Fibroblast of skin of left quadriceps (primary cell): ENCODE measurements at places on chromosomes 12 and 14.
A peak's percentile ranks its signal among the peaks of the same experiment; 100 is the strongest.

DNA sequence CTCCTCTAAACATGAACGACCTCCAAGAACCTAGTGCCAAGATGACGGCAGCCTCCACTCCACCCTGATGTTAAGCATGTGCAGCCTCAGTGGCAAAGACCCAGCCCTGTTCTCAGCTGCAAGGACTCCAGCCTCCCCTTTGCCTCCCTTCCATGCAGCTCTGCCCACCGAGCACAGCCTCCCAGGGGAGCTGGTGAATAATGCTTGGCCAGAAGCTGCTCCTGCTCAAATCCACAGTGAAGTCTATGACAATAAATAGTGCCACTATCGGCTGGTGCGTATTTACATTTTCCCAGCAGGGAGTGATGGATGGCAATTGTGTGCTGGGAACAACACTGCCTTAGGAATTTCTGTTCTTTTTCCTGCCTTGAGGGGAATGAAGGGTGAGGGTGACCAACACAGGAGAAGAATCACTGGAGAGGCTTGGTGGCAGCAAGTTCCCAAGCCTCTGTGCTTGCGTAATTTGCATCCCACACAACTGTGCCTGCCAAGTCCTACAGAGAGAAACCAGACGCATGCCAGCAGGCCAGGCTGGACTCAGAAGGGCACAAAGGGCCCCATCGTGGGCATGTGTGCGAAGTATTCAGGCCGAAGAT lies 29.9 kb upstream of the TC2N start:
- no peak for DNase-seq

GRCh38 chr14:92880351-92880750 lies 42.6 kb upstream of the CHGA start:
- no peak for DNase-seq

DNA sequence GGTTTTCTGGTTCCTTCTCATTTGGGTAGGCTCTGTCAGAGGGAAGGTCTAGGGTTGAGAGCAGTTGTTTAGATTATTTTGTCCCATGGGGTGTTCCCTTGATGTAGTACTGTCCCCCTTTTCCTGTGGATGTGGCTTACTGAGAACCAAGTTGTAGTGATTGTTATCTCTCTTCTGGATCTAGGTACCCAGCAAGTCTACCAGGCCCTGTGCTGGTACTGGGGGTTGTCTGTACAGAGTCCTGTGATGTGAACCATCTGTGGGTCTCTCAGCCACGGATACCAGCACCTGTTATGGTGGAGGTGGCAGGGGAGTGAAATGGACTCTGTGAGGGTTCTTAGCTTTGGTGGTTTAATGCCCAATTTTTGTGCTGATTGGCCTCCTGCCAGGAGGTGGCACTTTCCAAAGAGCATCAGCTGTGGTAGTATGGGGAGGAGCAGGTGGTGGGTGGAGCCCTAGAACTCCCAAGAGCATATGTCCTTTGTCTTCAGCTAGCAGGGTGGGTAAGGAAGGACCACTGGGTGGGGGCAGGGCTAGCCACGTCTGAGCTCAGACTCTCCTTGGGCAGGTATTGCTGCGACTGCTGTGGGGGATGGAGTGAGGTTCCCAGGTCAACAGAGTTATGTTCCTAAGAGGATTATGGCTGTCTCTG lies 179.3 kb upstream of the BTG1 start:
- no peak for DNase-seq

- DNase-seq: no peak
Measured at GRCh38 chr12:104579718-104580495, 123.2 kb downstream of the CHST11 start.

- no peak for DNase-seq
Measured at GRCh38 chr14:60304509-60304908, 55.5 kb downstream of the PPM1A start.

GRCh38 chr12:4958697-4959375 lies 49.1 kb downstream of the KCNA1 start:
- DNase-seq: peak; percentile 54

GRCh38 chr14:85701116-85701515 lies 171.2 kb downstream of the FLRT2 start:
- no peak for DNase-seq

DNA sequence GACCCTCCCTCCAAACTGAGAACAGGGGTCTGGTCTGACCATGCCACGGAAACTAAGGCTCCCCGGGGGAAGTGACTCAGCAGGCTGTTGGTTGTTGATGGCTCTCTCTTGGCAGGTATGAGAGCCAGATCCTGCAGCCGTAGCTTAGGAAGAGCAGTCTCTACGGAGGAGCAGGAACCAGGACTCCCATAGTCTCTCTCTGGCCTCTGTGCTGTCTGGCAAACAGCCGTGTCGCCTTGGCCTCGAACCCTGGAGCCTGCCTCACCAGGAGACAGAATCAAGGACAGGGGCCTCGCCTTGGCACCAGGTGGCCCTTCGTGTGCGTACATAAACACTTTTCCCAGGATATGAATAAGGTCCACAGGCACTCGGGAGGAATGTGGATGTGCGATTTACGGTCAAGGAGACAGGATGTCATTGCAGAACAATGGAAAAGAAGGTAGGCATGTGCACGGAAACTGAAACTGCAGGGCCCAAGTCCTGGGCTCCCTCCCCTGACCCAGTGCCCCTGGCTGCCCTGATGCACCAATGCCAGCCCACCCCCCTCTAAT lies 7.9 kb downstream of the VWF start:
- no peak for DNase-seq

DNA sequence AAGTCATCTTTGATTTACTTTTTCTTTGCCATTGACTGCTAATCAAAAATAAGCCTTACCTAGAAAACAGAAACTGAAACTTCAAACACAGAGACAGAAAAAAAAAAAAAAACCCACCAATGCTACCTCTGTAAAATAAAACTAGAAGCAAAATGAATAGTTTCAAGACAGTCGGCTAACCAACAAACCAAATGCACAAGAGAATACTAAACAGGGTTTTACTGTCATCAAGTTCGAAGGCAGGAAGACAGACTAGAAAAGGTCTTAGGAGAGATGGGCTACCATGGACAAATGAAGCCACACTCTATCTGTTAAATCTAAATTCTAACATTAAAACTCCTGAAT lies 59.5 kb downstream of the SEL1L start:
- no peak for DNase-seq

GRCh38 chr12:1608713-1609119 lies 14.3 kb upstream of the FBXL14 start:
- no peak for DNase-seq

DNA sequence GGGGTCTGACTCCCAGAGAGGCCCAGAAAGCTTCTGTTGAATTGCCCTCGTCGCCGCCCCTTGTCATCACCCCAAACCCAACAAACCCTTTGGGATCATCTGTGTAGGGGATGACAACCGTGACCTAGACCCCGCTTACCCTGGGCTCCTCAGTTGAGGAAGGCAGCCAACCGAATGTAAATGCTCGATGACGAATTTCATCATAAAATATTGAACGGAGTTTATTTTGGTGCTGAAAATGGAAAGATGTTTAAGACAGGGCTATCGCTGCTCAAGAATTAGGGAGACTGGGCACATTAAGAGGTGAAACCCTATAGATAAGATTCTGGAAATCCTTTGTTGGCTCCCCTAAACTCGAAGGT lies 512 bp downstream of the ACTR10 start:
- DNase-seq: no peak

GRCh38 chr12:98417266-98417665 lies 98.1 kb upstream of the TMPO start:
- DNase-seq: no peak

GRCh38 chr14:50874757-50875156 lies 2.9 kb downstream of the ABHD12B start:
- DNase-seq: no peak

DNA sequence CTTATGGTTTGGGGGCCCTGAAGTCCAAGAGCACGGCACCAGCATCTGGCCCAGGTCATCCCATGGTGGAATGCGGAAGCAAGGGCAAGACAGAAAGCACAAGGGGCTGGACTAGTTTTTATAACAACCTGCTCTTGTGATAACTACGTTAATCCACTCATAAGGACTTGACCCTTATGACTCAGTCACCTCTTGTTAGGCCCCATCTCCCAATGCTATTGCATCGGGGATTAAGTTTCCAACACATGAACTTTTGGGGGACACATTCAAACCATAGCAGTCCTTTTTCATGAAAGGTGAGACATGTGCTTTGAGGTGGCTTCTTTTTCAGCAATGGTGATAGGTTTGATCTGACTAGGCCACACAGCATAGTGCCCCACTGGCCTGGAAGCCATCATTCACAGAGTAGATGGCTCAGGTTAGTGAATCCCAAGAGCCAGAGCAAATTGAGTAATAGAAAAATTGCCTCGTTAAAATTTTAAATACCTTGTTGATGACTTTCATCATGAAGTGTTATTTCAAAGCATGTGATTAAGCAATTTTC lies 12.1 kb downstream of the FRMD6 start:
- no peak for DNase-seq

DNA sequence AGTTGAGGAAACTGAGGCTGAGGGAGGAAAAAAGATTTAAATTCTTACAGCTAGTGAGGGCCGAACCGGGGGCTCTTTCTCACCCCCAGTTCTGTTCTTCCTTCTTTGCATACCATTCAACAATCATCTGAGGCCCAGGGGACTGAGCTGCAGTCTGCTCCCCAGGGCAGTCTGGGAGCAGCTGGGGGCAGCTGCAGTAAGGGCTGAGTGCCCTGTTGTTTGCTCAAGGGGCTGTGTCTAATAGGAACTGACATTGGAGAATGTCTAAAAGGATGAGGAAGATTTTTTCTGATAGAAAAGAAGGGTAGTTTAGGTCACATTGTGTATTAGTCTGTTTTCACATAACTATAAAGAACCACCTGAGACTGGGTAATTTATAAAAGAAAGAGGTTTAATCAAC lies 42.2 kb downstream of the SLC17A8 start:
- DNase-seq: no peak

DNA sequence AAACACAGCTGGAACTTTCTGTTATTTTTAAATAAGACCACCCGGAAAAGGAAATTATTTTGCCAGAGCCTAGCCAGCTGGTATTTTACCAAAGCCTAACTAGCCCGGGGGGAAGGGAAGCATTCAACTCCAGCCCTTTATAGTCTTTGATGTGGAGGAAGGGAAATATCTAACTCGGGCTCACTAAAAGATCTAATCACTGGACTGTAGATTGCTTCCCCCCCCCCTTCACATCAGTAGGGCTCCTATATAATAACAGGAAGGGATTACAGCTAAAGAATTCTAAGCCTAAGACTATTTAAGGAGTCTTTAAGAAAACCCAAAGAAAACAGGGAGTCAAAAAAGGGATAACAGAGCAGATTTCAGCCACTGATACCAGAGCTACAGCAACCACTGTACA lies 431.1 kb downstream of the KCNH5 start:
- no peak for DNase-seq

DNA sequence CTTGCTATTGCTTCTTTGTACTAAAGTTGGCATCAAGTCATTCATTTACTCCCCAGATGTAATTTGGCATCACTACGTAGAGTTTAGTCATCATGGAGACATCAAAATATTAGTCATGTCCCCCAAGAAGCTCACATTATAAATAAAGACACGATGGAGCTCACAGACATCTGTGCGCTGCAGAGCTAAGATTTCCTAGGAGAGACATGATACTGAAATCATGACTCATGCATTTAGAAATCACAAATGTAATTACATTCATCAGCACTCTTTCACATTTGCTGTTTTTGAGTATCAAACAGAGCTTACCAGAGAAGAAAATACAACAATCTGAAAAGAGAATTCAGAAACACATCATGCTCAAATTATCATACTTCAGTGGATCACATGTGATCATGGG lies 169.8 kb downstream of the LRIG3 start:
- peak; percentile 92 for DNase-seq

- DNase-seq: no peak
Measured at GRCh38 chr12:96220902-96221301, 26.7 kb downstream of the ELK3 start.

DNA sequence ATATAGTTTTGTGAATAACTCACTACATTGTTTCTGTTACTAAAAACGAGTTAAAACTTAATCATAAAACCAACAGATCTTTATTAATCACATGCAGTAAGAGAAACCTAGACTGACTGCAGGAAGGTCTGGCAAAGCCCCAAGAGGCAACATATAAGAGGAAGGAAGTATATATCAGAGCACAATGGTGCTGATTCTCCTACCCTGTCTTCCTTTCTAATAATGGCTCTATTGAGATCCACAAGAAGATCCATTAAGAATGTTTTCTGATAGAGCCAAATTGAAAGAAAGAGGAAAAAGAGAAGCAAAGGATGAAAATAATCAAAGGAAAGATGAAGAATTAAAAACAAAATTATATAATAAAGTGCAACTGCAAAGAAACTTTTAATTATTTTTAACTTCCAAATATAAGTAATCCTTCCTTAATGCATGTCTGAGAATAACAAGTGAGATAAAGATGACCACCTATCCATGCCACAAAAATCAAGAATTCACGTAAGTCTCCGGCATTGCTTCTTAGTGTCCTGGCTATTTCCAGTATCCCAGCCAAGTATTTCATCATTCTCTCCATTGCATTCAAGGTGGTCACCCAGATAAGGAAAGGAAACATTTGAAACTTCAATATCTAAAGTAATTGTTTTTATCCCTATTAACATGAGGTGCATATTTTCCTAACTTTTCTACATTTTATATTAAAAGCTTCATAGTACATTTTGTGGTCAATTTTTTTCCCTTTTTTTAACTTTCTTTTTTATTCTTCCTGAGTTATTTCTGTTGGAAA lies 62.2 kb downstream of the SOX5 start:
- DNase-seq: no peak

GRCh38 chr14:69043596-69044260 lies 64.6 kb upstream of the ACTN1 start:
- no peak for DNase-seq

- DNase-seq: no peak
Measured at GRCh38 chr12:104694711-104695110, 238.0 kb downstream of the CHST11 start.

GRCh38 chr12:31029916-31030562 lies 43.6 kb upstream of the DDX11 start:
- DNase-seq: no peak

DNA sequence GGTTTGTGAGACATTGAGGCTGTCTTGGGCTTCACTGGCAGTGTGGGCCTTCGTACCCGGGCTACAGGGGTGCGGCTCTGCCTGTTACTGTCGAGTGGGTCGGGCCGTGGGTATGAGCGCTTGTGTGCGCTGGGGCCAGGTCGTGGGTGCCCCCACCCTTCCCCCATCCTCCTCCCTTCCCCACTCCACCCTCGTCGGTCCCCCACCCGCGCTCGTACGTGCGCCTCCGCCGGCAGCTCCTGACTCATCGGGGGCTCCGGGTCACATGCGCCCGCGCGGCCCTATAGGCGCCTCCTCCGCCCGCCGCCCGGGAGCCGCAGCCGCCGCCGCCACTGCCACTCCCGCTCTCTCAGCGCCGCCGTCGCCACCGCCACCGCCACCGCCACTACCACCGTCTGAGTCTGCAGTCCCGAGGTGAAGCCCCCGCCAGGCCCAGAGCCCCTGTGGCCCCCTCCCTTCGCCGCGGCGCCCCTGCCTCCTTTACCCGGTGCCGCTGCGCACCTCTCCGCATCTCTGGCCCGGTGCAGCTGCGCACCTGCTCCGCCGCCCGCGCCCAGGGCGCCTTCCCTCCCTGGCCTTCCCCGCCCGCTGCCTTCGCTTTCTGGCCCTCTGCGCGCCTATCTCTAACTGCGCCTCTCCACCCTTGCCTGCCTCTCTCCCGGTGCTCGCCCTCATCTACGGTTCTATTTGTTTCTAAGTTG lies at the start of gene ENO2:
Gene ENO2, plus strand, starts transcription at position 335 of the 701 bp plus-strand sequence. CDS start 1,253 bp downstream, outside the sequence.
- no peak for DNase-seq
